ENCODE measurements at places on chromosomes 1 and 21.

DNA sequence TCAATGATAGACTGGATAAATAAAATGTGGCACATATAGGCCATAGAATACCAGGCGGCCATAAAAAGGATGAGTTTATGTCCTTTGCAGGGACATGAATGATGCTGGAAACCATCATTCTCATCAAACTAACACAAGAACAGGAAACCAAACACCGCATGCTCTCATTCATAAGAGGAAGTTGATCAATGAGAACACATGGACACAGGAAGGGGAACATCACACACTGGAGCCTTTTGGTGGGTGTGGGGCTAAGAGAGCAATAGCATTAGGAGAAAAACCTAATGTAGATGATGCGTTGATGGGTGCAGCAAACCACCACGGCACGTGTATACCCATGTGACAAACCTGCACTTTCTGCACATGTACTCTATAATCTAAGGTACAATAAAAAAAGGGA lies 883.4 kb upstream of the PRMT6 start:
- DNase-seq, result no peak

- no peak for DNase-seq
Observed at GRCh38 chr21:29212446-29212845, 82.0 kb downstream of the MAP3K7CL start.

- DNase-seq, result peak; percentile 28
Observed at GRCh38 chr21:36059823-36060158, 535 bp downstream of the SETD4 start.

DNA sequence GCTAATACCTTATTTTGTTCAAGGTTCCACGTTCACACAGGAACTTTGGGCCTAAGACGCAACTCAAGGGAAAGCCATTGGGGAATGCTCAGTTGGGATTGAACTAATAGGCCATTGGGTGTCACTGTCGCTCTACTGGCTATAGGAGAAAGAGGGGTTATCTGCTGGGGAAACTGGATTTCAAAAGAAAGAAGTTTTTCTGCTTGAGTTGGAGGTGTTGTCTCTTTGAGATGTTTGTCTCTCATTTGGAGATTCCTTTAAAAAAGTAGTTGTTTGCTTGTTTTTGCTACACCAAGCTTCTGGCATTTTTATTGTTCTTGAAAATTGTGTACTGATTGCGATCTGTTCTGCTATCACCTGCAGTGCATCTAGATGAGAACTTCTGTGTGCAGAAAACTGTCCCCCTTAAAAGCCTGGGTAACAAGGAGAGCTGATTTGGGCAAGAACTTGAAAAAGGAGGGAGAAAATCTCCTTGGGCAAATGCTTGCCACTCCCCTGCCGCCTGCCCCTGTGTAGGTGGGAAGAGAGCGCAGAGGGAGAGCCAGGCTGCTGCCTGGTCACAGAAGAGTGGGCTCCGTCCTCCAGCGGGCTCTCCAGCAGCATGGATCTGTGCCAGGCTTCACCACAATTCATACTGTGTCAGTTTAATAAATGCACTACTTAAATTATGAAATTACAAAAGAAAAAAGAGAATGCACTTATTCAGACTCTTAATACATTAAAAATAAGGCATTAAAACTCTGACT lies 39.9 kb downstream of the PEX14 start:
- DNase-seq, result no peak

DNA sequence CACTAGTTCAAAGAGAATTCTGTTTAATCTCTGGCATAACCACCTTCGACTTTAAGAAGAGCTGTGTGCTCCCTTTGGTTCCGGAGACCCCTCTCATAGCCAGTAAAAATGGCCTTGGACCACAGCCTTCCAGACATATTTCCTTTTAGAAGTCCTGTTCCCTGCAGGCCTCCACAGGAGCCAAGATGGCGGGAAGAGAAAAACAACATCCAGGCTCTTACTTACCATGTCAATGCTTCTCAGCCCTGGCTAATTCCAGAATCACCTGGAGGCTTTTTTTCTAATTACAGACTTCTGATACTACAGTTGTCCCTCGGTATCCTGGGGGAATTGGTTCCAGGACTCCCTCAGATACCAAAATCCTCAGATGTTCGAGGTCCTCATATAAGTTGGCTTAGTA lies 362.5 kb downstream of the PBX1 start:
- DNase-seq, result no peak

DNA sequence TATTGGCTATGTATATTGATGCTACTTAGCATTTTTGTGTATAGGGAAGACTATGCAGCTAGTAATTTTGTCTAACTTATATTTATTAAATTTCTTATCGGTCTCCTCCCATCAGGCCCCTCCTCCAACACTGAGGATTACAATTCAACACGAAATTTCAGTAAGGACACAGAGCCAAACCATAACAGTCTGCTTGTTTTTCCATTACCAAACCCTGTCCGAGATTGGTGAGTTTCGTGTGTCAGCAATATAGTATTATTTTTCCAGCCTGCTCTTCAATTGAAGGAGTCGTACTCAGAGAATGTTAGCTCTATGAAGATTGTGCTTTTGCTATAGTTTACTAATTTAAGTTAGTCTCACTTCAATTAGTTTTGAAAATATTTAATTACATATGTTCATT lies 1495.3 kb downstream of the MRPL39 start:
- no peak for DNase-seq

DNA sequence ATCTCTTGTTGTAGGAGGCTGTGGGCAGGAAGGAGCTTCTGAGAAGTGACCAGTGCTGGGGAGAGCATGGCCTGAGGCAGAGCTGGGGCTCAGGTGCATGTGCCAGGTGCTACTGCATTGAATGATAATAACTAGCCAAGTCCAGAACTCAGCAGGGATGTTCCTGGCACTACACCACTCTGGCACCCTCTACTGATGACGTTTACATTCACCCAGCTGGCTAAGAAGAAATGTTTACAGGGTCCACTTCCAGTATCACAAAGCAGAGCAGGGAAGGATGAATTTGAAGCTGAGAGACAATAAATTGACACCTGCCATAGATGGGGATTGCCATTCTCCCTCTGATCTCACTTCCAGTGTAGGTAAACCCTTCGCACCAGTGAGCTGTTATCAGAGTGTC lies 411.8 kb downstream of the SETD4 start:
- DNase-seq, result no peak

DNA sequence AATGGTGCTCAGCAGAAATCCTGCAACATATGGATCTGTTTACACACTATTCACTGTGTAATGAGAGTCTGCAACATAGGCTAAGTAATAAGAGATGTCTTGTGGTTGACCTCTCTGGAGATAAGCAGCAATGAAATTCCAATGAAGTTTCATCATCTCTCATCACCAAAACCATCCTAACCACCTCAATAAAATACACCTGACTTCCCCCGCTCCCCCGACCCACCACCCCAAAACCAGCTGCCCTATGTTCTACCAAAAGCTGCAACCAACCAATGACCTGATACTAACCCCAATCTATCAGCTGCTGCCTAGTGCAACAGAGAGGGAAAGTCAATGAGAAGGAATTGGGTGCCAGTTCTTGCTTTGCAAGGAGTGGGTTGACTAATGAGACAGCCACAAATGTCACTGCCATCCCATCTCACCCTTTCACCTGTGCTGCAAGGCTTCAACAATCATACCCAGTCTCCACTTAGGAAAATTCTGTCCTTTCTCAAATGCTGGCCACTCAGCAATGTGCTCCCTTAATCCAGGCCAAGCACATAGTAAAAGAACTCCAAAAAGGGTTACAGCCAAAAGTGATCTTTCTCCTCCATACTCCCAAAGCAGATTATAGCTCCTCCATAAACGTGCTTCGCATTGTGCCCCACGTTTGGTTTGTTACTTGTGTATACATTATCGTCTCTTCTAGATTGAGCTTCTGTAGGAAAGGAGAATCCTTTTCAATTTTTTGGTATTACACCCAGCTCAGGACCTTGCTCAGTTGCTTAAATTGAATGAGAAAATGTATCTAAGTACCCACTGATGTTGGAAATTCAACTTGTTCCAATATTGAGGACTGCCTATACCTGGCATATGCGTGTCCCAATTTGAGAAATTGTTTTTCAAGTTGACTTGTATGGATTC lies 29.0 kb downstream of the MRPL39 start:
- no peak for DNase-seq

GRCh38 chr1:67847466-67847865 lies 14.2 kb upstream of the GNG12 start:
- no peak for DNase-seq

DNA sequence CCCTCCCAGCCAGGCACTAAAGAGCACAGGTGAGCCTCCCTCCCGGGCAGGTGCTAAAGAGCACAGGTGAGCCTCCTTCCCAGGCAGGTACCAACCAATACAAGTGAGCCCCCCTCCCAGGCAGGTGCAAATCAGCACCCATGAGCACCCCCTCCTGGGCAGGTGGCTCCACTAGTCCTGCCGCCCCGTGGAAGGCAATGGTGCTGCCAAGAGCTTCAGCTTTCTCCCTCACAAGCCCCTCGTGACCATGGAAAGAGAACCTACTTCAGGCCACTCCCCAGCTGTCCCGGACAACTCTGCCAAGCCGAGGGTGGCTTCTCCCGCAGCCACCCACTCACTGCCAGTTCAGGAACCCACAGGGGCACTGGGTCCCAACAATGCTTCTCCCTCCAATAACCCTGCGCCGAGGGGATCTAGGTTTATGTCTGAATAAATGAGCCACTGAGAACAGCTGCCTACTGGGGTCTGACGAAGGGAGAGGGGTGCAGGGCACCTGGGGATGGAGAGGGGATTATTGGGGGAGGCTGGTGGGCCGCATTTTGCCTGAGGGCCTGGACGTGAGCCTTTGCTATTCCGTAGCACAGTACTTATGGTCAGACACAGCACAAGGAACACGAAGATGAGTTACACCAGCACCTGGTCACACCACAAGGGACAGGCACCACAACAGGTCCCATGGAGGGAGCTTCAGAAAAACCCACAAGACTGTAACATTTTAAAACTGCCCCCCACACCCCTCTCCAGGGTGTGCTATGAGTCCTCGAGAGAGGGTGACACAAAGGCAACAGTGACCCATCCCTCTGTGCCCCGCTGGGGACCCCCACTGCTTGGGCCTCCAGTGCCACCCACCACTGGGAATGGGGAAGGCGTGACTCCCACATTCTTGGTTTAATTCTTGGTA lies 46.3 kb downstream of the PRDM15 start:
- DNase-seq, result no peak

GRCh38 chr1:5436808-5437207 lies 555.4 kb downstream of the NPHP4 start:
- DNase-seq, result no peak

DNA sequence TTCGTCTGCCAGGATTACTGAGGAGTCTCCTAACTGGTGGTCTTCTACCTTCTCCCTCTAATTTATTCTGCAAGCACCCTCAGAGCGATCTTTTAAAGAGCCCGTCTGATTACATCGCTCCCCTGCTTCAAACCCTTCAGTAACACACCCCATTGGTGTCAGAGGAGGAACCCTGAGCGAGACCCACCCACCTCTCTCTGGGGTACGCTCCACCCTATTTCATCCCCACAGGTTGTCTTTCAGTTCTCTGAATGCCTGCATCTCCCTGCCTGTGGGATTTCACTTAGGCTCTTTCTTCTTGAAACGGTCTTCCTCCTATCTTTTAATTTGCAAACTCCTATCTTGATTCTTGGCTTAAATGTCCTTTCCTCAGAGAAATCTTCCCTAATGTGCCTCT lies 39.4 kb downstream of the C1orf21 start:
- no peak for DNase-seq

- DNase-seq, result no peak
Observed at GRCh38 chr1:166145499-166145898, 21.3 kb downstream of the FAM78B start.

- no peak for DNase-seq
Observed at GRCh38 chr1:51518586-51519047, 449 bp downstream of the EPS15 start.

DNA sequence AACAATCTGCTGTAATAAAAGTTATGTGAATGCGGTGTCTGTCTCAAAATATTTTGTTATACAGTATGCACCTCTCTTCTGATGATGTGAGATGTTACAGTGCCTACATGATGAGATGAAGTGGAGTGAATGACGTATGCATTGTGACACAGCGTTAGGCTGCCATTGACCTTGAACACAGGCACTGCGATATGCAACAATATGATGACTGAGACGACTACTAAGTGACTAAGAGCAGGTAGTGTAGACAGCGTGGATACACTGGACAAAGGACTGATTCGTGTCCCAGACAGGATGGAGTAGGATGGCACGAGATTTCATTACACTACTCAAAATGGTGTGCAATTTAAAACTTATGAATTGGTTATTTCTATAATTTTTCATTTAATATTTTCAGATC lies 8.4 kb downstream of the SGIP1 start:
- no peak for DNase-seq

DNA sequence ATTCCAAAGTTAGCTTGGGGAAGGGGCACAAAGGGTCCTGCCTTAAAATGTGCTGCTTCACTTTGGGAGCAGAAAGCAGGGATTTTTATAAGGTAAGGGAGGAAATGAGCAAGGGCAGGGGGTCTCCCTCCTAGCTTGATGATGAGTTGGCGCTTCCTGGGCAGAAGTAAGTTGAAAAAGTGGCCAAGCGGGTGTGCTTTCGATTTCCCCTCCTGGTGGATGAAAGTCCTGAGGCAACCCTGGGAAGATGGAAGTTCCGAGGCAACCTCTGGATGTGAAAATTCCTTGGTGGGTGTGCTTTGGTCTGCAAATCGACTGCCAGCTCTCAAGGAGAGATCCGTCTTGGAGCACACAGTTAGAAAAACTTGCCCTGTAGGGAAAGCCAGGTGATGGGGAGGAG lies 41.7 kb upstream of the CD2 start:
- DNase-seq, result no peak

DNA sequence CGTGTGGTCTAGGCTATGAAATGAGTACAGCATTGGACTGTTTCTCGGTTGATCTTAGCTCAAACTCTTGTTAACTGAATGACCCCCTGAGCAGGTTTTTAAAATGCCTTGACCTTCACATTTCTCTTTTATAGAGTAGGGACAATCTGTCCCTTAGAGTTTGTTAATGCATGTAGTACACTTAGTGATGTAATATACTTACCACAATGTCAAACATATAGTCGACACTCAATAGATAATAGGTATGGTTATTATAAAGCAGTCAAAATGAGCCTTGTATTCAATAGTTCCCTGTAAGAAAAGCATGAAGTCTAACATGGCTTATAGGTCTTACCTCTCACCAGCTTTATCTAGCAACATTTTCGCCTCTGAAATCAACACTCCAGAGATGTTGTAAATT lies 161.0 kb upstream of the RUNX1 start:
- DNase-seq, result no peak

GRCh38 chr1:209342441-209343175 lies 240.9 kb upstream of the CAMK1G start:
- no peak for DNase-seq

- no peak for DNase-seq
Observed at GRCh38 chr1:209723756-209724693, 19.4 kb downstream of the HSD11B1 start.

GRCh38 chr1:10544239-10544638 lies 69.5 kb downstream of the PEX14 start:
- DNase-seq, result no peak

- DNase-seq, result no peak
Observed at GRCh38 chr1:18798946-18799345, 60.5 kb downstream of the TAS1R2 start.
